Neural progenitor cell (in vitro differentiated cells): ENCODE measurements at places on chromosomes 1 and 21. TPM values are rescaled to one million over a fixed set of nuclear protein-coding genes. Genes with fewer than 3 reads are reported as not detected.
A peak's percentile ranks its signal among the peaks of the same experiment; 100 is the strongest.

DNA sequence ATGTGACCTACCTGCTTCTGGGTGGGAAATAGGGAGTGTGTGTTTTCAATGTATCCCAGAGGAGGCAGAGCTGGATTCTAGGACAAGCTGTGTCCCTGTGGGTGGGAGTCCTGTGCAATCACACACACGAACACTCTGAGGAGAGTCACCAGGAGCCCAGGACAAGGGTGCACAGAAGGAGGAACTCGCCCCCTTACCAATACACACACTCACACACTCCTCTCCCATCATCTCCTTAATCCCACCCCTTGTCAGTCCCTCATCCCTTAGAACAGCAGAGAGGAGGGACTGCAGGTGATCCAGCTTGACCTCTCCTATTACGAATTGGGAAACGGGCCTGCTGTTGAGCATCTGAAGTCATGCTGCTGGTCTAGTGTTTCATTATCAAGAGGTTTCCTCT, 8.5 kb upstream of the MYBPHL start:
- no peaks in the 10 kb centered on the region for H3K4me1 ChIP-seq
- H3K4me3 ChIP-seq: no peak overlapping the region
- DNase-seq: no peak
- no peaks in the 10 kb centered on the region for H3K36me3 ChIP-seq
- no peaks in the 10 kb centered on the region for H3K27me3 ChIP-seq

GRCh38 chr1:48687282-48688045, 89.2 kb downstream of the BEND5 start:
- H3K27ac ChIP-seq: no peak overlapping the region
- no peaks in the 10 kb centered on the region for H3K36me3 ChIP-seq
- H3K4me1 ChIP-seq: peaks cover 12% of the 10 kb centered on the region
- no peak overlapping the region for H3K4me3 ChIP-seq
- no peaks in the 10 kb centered on the region for H3K27me3 ChIP-seq

DNA sequence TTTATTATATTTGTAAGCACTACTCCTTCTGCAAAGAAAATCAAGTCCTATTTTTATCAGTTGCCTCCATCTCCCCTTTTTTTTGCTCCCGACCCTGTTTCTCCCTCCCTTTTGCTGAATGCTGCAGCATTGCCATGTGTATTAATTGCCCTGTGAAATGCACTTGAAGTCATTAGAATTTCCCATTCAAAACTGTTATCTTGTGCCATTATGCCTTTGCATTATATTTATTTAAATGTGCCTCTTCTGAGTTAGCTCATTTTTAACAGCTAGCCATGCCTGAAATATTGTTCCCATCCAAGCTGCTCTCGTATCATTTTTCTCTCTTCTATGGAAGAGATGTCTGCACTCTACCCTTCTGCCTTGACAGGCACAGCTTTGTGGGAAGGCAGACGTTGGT, 404.0 kb upstream of the PLXNA2 start:
- no peaks in the 10 kb centered on the region for H3K36me3 ChIP-seq
- no peaks in the 10 kb centered on the region for H3K27me3 ChIP-seq
- no peak for DNase-seq
- H3K27ac ChIP-seq: no peak overlapping the region
- no peak overlapping the region for H3K4me3 ChIP-seq
- H3K4me1 ChIP-seq: peaks cover 1% of the 10 kb centered on the region

GRCh38 chr1:187788718-187789117, 960.0 kb downstream of the PLA2G4A start:
- peak; percentile 58 for DNase-seq
- H3K27me3 ChIP-seq: no peaks in the 10 kb centered on the region
- H3K27ac ChIP-seq: peak overlapping the region; percentile 83
- H3K4me1 ChIP-seq: peaks cover 48% of the 10 kb centered on the region

DNA sequence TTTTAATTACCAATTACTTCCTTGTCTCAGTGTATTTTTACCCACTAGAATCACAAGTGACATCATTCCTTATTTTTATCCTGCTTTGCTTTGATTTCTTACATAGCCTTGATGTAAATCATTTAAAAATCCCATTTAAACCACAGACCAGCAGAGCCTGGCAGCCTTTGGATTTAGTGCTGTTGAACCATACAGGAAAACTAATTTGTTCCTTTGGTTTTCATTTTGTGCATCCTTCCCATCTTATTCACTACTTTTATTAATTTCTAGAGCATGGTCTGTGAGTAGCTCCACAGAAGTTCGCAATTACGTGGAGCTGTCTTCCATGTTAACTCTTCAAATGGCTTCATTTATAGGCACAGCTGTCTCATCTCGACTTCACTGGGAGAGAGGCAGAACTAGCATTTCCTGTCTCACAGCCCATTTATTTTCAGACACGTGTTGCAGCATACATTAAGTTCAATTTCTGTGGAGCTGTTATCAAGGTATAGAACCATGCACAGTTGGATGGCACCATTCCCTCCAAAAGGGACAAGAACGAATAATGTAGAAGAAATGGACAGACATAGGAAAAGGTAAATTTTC, 235.3 kb downstream of the MRPL39 start:
- H3K36me3 ChIP-seq: no peaks in the 10 kb centered on the region
- no peak for DNase-seq
- no peak overlapping the region for H3K4me3 ChIP-seq
- peaks cover 12% of the 10 kb centered on the region for H3K4me1 ChIP-seq

The KCNJ9 gene
- 0.09 TPM in 2 replicates for total RNA-seq

The GPR52 gene
- 0.84 TPM in 2 replicates for total RNA-seq

The TMEM269 gene
- total RNA-seq: 0.31 and 0.47 TPM in 2 replicates

- no peaks in the 10 kb centered on the region for H3K36me3 ChIP-seq
- no peaks in the 10 kb centered on the region for H3K4me1 ChIP-seq
- H3K27me3 ChIP-seq: peaks cover 6% of the 10 kb centered on the region
- H3K27ac ChIP-seq: no peak overlapping the region
- no peak for DNase-seq
- H3K4me3 ChIP-seq: no peak overlapping the region
Observed at GRCh38 chr1:20207546-20207945, 21.2 kb upstream of the PLA2G2C start.

The SERPINC1 gene
- total RNA-seq: not detected in 2 replicates

The PGLYRP4 gene
- not detected in 2 replicates for total RNA-seq

DNA sequence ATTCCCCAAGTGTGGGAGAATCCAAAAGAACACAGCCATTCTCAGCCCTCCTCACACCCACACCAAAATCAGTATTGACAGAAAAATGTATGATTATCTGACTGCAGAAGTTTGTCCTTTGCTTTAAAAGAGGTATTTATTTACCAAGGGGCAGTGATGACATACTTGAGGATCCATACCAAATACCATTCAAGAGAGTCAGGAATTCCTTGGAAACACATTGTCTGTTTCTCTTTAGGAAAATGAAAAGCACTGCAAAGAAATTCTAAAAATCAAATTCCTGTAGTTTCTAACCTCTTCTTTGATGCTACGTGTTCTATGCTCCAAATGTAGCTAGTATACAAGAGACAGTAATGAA, 509.6 kb upstream of the CXADR start:
- DNase-seq: no peak
- no peaks in the 10 kb centered on the region for H3K36me3 ChIP-seq
- no peak overlapping the region for H3K4me3 ChIP-seq
- H3K4me1 ChIP-seq: peaks cover 12% of the 10 kb centered on the region

The PAX7 gene
- total RNA-seq: 0.06 and 0.46 TPM in 2 replicates

DNA sequence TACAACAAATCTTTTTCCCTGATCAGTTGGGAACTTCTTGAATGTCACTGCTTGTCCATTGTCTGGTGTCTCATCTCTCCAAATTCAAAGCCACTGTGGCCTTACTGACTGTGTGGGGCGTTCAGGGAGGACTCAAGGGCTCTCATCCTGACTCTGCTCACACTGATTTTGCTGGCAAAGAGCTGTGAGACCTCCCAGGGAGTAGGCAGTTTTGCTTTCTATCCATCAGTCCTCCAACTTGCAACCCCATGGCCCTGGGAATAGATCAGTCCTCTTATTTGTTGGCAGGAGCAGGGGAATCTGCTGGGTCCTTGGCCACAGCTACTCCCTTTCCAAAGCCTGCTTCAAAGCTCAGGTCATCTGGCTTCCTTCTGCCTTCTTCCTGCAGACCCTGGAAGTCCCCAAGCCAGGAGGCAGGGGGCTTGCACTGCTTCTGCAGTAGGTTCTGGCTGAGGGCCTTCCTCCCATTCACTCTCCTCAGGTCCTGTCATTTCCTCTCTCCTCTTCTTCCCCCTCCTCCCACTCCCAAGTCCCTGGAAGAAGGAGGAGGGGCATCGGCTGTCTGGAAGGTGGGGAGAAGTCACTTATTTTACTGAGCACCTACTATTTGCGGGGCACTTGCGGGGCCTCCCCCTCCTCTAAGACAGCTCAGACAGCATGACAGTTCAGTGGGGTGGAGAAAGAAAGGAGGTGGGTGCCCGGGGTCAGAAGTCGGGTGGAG, 876 bp upstream of the NAV1 start:
- no peak overlapping the region for H3K27ac ChIP-seq
- DNase-seq: peak; percentile 38
- H3K27me3 ChIP-seq: peaks cover 71% of the 10 kb centered on the region
- no peaks in the 10 kb centered on the region for H3K36me3 ChIP-seq
- peak overlapping the region; percentile 70 for H3K4me3 ChIP-seq

The BOLA1 gene
- 2.4 and 13.7 TPM in 2 replicates for total RNA-seq

- no peak for DNase-seq
- H3K4me3 ChIP-seq: no peak overlapping the region
- no peaks in the 10 kb centered on the region for H3K4me1 ChIP-seq
- H3K27ac ChIP-seq: no peak overlapping the region
- H3K36me3 ChIP-seq: no peaks in the 10 kb centered on the region
- no peaks in the 10 kb centered on the region for H3K27me3 ChIP-seq
Observed at GRCh38 chr1:61202854-61203598, 120.7 kb downstream of the NFIA start.

The SLC44A5 gene
- 13.5 and 25.3 TPM in 2 replicates for total RNA-seq

The SAMD13 gene
- 4.6 and 5.6 TPM in 2 replicates for total RNA-seq

DNA sequence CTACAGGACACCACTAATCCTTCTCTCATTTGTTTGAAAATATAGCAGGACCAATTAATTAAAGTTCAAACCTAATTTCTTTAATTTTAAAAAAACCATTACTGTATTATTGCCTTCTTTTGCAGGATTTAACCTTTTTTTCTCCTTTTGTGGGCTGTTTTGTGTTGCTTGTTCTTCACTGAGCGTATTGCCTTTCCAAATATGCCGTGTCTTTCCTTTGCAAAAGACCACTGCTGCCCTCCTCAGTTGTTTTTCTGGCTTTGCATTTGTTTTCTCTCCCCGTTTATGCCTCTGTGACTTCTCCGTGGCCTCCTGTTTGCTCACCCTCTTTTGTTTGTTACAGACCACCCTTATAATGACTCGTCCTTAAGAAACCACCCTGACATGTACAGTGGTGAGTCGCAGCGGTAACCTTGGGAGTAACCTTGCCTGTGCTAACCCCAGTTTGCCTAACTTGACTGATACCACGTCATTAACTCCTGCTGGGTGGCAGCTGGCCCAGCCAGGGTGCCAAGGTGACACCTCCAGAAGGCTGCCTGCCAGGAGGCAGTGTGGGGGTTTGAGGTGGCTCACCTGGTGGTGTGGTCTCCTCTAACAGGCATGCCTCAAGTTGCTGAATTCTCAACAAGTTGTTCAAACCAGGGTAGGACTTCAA, 81.1 kb upstream of the CNTN2 start:
- H3K27me3 ChIP-seq: no peaks in the 10 kb centered on the region
- no peak for DNase-seq
- H3K4me1 ChIP-seq: peaks cover 6% of the 10 kb centered on the region
- H3K36me3 ChIP-seq: no peaks in the 10 kb centered on the region

DNA sequence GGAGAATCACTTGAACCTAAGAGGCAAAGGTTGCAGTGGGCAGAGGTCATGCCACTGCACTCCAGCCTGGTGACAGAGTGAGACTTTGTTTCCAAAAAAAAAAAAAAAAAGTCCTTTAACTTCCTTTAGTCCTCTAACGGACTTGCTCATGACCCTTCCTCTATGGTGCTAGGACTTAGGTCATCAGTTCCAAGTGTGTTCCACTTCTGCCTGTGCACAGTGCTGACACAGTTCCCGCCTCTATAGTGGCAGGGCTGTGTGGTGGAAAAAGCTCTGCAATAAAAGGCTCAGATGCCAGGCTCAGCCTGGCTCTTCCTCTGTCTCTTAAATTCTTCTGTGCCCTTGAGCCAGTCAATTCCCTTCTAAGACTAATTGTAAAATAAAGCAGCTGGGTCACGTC, 22.0 kb downstream of the CC2D1B start:
- no peak overlapping the region for H3K27ac ChIP-seq
- H3K36me3 ChIP-seq: no peaks in the 10 kb centered on the region
- DNase-seq: no peak
- H3K27me3 ChIP-seq: no peaks in the 10 kb centered on the region
- peaks cover 7% of the 10 kb centered on the region for H3K4me1 ChIP-seq
- no peak overlapping the region for H3K4me3 ChIP-seq

The ALPL gene
- total RNA-seq: 51.3 and 114 TPM in 2 replicates
